Activated T-helper 1 cell treated with anti-CD3 and anti-CD28 coated beads, Interleukin-2, amount 50 U/mL, for 16 hours (primary cell): ENCODE measurements at places on chromosomes 16 and 17.

- no peak for DNase-seq
These were observed 40.6 kb upstream of the CPNE2 start for GRCh38 chr16:57051696-57052228.

DNA sequence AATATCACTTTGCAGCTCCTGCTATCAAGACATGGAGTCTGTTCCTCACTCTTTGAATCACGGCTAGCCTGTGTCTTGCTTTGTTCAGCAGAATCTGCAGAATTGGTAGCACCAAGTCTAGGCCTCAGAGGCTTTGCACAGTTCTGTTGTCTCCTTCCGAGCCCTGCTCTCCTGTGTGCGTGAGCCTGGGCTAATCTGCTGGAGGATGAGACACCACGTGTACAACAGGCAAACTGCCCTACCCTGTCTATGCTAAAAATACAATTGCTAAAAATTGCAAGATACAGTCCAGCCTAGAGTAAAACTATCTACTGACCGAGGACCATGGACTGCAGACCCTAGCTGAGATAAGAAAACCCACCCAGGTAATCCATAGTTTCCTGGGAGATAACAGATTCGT lies 484.7 kb downstream of the NPIPA7 start:
- DNase-seq, result no peak

DNA sequence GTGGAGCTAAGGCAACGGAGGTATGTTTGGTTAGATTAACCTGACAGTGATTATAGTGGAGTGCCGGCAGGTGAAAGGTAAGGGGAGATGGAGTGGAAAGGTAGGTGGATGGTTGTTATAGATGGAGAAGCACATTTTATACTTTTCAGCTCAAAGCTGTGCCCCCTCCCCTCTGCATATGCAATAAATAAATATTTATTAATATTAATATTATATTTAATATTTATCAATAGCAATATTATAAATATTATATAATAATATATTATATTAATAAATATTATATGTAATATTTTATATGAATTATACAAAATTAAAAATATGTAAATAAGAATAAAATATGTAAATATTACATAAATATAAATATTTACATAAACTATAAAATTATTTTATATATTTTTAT lies 70.0 kb downstream of the WSCD1 start:
- no peak for DNase-seq

- no peak for DNase-seq
These were observed 11.9 kb downstream of the TMEM170A start for GRCh38 chr16:75452464-75453190.

- DNase-seq, result no peak
These were observed 74.0 kb upstream of the CREBBP start for GRCh38 chr16:3954411-3954921.

- no peak for DNase-seq
These were observed 299.8 kb downstream of the CNTNAP4 start for GRCh38 chr16:76577003-76577402.

DNA sequence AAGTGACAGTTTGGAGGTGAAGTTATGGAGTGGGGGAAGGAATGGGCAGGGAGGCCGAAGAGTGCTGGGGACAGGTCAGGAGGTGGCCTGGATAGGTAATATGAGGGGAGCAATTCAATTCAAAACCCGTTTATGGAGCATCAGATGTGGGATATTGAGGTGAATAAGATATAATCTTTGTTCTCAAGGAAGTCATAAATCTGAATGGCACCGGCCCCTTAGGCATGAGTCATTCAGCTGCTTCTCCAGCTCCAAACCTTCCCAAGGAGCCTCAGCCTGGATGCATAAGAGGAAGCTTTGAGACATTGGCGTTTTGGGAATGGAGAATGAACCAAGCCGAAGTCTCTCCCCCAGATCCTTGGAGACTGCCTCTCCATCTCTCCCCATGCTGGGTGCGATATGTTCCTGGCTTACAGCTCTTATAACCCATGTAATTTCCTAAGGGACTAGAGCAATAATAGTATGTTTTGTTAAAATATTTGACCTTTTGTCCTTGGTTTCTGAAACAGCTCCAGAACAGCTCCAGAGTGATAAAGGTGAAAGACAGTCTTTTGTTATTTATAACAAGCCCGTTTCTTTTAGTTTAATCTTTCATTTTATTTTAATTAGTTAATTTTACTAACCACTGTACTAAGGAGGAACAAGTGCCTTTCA lies 1.7 kb downstream of the TUBG2 start:
- DNase-seq, result no peak

- no peak for DNase-seq
These were observed 41.5 kb upstream of the CBFA2T3 start for GRCh38 chr16:89018282-89019158.

DNA sequence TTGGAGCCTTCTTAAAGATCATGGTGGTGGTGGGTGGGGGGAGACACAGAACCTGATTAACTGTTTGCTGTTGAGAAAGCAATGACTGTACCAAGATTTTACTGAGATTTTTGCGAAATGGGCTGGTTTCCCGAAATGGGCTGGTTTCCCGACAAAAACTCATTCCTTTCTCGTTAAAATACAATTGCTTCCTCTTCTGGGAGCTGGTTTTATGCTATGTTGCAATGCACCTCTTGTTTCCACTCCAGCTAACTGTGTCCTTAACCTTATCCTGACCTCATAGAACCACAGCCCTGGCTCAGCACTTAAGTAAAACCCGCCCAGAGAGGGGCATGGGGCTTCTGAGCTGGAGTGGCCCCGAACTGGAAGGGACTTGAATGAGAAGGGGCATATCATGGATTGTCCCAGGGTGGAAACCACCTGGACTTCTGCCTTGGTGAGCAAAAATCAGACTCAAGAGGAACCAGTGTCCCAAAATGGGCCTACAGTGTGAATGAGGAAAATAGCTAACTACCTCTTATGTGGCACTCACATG lies 20.9 kb downstream of the FAM20A start:
- DNase-seq, result no peak

GRCh38 chr16:2786826-2787151 lies 571 bp downstream of the PRSS33 start:
- DNase-seq, result no peak

DNA sequence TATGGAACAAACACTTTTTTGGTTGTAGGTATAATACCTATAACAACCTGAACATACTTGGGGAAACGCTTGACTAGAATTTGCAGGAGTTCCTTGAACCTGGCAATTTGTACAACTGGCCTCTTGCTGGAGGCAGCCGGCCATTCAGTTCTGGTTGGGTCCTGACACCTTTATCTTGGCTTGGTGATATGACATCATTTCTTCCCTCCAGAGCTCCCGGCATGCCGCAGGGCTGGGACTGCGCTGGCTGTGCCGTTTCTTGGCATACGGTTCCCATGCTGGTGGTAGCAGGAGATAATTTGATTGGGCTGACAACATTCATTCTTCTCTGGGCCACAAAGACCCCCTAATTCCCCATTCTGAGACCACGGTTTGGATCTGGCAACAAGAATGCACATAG lies 87.5 kb downstream of the ASIC2 start:
- no peak for DNase-seq

GRCh38 chr17:14488958-14489550 lies 188.2 kb downstream of the HS3ST3B1 start:
- no peak for DNase-seq

DNA sequence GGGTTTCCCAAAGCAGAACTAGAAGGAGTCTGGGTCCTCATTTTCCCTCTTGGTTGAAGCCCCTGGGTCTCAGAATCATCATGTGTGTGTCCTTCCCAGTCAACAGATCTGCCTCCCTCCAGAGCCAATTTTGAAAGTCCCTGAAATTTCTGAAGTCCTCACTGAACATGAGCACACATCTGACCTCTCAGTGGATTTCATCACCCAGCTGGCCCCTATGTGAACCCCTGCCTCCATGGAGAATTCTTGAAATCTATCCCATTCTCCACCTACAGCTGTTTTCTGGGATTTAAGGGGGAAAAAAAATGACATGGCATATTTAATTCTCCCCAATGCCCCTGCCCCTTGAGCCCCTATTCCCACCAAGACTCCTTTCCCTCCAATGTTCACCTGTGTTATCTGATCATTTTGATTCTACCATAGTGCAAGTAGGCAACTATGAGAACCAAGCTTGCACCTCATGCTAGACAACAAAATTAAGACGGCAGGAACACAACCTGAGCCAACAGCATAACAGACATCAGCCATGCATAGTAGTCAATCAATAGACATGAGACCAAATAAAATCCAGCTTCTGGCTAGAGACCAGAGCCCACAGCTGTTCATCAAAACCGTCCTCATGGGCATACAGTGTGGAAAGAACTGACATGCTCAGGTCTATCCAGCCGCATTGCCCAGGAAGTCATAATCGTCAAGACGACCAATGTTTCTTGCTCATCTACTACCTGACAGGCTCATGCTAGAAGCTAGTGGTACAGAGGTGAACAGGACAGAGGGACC lies 14.9 kb downstream of the SOX9 start:
- DNase-seq, result no peak

- DNase-seq, result no peak
These were observed 36.5 kb upstream of the SLC38A10 start for GRCh38 chr17:81331527-81332043.

- DNase-seq, result no peak
These were observed 30.6 kb upstream of the ENDOV start for GRCh38 chr17:80384078-80384960.

DNA sequence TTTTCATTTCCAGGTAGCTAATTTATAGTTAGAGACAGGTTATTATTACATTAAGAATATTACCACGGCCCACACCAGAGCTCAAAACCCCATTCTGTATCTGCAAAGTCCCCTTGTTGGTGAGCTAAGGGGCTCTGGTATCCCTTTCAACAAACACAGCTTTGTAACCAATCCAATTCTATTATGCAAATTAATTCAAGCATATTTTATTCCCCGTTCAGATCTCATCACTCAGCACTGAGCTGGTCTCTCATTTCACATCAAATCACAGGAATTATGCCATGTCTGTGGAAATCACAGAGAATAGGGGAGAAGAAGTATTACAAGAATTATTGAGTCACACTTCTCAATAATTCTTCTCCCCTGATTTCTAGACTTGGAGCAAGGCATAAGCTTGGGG lies 111.7 kb downstream of the CDH11 start:
- DNase-seq, result no peak

GRCh38 chr17:37230633-37231032 lies 145.2 kb upstream of the C17orf78 start:
- no peak for DNase-seq

DNA sequence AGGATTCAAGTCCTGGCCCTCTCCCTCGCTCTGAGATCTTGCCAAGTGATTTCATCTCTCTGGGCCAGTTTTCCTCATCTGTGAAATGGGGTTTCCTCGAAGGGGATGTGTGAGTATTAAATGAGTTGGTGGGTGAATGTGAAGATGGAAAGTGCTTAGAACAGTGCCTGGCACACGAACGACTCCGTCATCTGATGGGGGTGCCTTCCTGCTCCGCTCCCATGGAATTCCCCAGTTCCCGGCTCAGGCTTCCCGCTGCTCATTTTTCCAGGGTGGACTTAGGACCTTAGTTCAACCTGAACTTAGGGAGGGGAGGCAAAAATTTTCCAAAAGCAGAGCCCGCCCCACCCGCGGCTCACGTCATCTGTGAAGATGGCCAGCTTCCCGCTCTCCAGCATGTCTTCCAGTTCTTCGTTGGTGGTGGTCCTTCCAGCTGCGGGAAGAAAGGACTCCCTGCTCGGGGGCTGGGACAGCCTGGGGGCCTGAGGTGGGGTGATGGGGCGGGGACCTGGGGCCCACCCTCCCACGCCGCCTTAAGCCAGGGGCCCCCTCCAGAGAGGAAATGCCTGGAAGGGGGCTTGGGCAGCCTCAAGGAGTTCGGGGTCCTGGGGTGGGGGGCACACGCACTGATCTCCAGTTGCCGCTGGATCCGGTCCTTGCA lies 11.4 kb downstream of the HSD3B7 start:
- no peak for DNase-seq

GRCh38 chr16:11871193-11871592 lies 19.9 kb upstream of the RSL1D1 start:
- no peak for DNase-seq

GRCh38 chr16:24834459-24835335 lies 11.1 kb upstream of the SLC5A11 start:
- no peak for DNase-seq

GRCh38 chr17:282000-282911 lies 70.4 kb downstream of the RPH3AL start:
- no peak for DNase-seq

DNA sequence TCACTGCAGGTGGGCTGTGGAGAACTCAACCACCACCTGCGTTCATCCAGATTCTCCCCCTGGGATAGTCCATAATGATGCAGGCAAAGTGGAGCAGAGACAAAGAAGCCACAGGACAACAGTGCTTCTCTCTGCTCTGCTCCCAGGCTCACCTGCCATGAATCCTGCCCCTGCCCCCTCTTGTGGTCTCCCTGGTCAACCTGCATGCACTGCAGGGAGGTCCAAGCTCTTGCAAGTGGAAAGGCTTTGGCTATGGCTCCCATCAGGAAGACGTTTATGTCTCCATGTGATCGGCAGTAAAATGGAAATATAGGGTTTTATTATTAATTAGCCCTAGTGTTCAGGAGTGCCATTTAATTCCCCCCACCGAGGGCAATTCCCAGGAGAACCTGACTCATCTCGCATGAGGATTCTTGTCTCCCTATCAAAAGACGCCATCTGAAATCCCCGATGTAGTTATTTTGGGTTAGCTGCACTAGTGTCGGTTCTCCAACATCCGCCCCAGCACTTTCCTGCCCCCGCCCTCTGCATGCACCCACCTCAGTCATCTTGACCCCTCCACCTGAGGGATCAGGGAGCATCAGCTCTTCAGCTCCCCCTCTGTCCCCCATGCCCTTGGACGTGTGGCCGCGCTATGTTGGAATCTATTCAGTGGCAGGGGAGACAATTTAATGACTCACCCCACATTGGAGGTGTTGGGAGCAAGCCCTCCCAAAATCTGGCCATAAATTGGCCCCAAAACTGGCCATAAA lies 91.8 kb downstream of the KCNJ12 start:
- DNase-seq, result no peak

GRCh38 chr16:82195917-82196494 lies 26.0 kb upstream of the MPHOSPH6 start:
- no peak for DNase-seq

DNA sequence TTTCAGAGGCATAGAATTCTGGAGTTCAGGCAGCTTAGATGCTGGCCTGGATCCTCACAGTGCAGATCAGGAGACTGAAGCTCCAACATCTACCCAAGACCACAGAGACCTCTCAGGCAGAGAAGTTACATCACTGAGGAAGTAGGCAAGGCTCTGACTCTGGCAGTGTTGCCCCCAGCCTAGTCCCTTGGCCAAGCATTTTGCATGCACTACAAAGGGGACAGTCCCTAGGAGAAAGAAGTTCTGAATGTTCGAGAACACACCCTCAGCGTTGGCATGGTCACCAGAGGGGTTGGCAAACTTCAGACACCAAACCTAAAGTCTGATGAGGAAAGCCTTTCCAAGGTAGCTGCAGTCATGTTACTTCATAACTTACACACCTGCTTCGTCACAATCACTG lies 2.5 kb downstream of the RANBP10 start:
- DNase-seq, result no peak
